ENCODE measurements at places on chromosomes 2 and 18.

GRCh38 chr2:240431271-240431660 is 4.2 kb upstream of the GPC1 start:
- no peak for DNase-seq

GRCh38 chr18:58249712-58250111 is 205.7 kb downstream of the NEDD4L start:
- no peak for DNase-seq

- no peak for DNase-seq
These were observed 6.9 kb upstream of the NEDD4L start for GRCh38 chr18:58037163-58037562.

- no peak for DNase-seq
These were observed 192.9 kb upstream of the SMAD2 start for GRCh38 chr18:48123324-48123723.

DNA sequence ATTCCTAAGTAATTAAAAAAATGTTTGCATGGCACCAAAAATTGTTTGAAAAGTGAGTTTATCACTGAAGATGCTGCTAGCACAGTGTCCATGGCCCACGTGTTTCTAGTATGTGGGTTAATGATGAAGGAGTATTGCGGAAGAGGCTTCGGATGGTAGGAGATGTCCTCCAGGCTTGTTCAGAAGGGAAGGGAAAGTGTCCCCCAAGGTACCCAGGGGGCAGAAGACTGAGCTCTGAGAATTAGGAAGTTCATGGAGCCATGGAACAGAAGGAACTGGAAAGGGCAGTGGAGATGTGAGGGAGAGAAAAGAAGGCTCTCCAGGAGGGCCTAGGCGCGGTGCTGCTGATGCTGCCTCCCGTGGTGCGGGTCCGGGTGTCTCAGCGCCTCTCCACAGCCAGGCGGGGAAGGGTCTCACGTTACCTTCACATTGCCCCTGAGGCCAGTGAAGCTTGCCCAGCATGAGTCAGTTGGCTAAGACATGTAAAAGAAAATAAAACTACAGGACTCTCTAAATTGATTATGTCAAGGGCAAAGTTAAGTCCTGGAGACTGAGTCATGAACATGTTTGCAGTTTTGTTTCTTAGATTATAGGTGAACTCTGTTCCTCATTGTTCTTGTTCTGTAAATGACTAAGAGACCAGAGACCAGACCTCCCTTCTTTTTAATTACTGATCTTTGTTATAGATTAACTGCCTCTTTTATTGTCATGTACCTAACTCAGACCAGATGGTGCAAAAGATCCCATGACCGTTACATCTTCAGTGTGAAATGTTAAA is 89.0 kb downstream of the MTCL1 start:
- DNase-seq = no peak

DNA sequence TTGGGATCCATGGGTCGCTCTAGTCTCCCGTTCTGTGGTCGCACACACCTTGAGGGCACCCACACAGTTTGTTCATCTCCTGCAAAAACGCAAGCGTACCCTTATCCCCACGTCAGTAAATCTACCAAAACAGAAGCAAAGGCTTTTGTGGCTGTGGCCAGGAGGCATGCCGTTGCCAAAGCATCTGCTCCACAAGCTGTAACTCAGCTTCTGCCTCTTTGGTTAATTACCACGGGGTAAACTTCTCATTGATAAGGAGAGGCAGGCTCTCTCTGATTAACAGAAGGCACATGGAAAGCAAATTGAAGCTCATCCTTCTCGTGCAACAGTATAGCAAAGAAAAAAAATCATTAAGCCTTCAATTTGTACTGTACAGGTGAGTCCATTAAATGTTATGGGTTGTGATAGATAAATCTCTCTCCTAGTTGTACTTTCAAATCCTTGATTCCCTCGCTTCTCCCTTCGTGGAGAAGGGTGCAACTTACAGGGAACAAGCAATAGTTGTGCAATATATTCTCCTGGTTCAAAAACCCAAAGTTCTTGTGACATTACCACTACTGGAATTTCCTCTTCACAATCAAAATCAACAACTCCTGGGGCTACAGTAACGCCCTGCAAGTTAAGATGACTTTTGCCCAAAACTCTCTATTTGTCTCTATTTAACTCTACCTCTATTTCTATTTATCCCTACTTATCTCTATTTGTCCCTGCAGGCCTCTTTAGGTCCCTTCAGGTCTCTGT is 10.3 kb downstream of the PECR start:
- no peak for DNase-seq

GRCh38 chr2:128685841-128686496 is 367.3 kb upstream of the HS6ST1 start:
- DNase-seq = no peak

GRCh38 chr18:48791636-48792105 is 159.1 kb downstream of the SMAD7 start:
- no peak for DNase-seq

- DNase-seq = no peak
These were observed 130.9 kb upstream of the PTPRM start for GRCh38 chr18:7436166-7436565.

- DNase-seq = no peak
These were observed 66.9 kb upstream of the CYP26B1 start for GRCh38 chr2:72214429-72215143.

DNA sequence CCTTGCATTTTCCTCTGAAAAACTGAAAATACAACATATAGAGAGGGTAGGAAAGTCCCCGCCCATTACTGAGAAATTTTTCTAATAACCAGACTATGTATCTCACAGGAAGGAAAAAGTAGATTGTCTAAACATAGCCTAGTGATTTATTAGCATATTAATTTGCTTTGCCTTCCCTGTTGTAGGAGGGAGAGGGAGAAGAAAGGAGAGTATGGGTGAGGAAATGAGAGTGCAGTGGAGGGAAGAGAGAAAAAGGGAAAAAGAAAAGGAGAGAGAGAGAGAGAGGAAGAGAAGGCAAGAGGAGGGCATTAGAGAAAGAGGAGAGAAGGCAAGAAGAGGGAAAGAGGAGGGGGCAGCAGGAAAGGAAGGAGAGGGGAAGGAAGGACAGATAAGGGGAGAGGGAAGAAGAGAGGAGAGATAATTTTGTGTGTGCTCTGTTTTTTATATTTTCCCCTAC is 3.6 kb upstream of the KYNU start:
- DNase-seq = no peak

GRCh38 chr2:173972636-173973035 is 7.5 kb upstream of the SP3 start:
- no peak for DNase-seq

DNA sequence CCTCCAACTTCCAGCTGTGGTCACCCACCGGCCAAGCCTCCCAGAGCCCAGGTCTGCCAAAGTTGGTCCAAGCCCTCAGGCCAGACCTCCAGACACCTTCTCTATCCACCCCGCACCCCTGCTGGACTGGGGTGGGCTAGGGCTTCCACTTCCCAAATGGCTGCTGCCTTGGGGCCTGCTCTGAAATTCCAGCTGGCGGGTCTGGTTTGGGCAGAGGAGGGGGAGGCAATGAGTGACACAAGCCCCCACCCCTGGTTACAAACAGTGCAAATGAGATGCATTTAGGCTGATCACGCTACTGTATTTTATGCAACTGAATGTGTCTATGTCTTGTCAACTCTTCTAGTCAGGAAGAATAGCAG is 14.6 kb downstream of the POU3F3 start:
- DNase-seq = no peak

DNA sequence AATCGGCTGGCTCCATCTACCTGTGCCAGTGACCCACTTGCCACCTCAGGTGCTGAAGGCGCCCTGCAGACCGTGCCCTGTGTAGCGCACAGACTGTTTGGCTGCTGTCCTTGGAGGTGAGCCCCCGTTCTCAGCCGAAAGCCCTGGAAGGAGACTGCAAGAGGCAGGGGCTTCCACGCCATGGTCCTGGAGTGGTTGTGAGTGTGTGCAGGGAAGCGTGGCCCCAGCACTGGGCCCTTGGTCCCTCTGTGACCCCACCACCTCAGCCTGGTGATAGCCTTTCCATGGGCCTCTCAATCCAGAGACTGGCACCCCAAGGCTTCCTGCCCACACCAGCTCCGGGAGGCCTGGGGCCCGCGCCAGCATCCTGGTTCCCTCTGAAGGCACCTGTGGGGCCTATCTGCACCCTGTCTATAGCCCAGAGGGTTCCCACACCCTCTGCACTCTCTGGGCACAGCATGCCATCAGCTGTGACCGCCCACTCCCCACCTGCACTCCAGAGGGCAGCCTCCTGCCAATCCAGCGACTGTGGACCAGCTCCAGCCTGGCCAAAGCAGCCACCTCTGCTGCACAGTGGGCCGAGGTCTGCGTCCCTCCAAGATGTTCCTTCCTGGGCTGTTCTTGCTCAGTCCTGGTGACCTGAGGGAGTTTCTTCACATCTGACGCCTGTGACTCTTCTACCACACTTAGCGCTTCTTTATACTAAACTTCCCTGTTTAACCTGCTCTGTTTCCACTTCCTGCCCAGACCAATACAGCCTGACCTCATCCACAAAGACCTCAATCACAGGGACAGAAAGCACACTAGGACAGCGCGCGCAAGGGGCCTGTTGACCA is 109.5 kb downstream of the EIPR1 start:
- DNase-seq = no peak

DNA sequence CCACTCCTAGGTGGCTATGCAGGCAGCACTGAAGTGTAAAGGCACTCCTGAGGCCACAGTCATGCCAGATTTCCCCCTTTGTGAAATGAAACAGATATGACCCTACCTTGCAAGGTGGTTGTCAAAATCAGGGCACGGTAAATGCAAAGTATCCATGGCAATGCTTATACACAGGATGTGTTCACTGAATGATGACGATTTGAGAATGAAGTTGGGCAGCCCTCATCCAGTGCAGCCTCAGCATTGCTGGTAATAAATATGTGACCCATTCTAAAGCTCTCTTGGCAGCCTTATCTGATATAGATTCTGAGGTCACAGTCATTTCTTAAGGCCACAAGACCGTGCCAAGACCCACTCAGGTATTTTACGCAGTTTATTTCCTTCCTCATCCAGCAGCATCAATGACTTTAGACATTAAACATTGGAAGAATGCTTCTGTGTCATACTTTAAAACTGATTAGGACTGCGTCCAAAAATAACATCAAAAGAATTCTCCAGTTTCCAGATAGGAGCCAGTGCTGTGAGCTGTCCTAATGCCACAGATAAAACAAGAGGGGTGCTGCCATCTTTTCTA is 125.5 kb upstream of the SERTAD2 start:
- DNase-seq = no peak

DNA sequence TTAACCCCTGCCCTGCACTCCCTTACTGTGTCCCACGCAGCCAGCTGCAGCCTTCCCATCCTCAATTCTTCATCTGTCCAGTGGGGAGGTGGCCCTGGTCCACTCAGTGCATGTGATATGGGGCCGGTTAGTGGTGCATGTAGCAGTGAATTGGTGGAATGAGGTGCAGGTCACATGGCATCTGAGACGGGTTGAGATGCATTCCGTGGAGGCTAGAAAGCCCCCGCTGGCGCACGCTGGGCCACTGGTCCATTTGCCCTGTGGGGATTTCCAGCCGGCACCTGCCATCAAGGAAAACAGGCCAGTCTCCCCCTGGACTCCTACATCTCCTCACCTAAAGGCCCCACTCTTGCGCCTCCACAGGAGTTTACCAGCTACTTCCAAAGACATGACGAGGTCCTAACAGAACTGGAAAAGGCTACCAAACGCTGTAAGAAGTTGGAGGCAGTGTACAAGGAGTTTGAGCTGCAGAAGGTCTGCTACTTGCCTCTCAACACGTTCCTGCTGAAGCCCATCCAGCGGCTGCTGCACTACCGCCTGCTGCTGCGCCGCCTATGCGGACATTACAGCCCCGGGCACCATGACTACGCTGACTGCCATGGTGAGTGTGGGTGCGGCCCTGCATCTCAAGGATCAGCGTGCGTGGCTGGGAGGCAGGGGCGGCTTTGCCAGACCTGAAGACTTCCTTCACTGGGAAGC is 40.5 kb downstream of the STK25 start:
- DNase-seq = no peak

DNA sequence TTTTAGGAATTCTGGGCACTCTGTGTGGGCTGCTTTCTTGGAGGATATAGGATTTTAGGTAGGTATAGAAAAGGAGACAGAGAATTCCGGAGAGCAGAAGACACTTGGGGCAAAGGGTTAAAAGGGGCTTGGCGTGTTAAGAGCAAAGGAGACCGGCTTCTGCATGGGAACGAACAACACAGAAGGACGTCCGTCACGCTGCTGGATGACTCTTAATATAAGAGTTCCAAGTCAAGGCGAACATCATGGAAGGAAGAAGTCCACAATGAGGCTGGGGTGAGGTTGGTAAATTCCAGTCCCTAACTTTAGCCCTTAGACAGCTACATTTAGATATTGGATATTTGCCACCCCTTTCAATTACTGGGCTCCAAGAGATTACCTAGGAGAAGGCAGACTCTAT is 15.9 kb upstream of the SLC20A1 start:
- no peak for DNase-seq

DNA sequence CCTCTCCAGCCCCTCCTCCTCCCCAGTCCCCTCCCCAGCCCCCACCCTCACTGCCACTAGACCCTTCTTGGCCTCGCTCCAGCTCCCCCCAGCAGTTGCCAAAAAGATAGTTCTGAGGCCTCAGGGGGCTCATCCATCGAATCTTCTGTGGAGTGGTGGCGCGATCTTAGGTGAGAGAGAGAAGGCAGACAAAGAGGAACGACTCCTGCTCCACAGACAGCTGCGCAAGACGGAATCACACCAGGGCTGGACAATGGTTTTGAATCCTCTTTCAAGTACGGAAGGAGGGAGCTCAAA is 68.1 kb downstream of the LAMA3 start:
- DNase-seq = no peak

DNA sequence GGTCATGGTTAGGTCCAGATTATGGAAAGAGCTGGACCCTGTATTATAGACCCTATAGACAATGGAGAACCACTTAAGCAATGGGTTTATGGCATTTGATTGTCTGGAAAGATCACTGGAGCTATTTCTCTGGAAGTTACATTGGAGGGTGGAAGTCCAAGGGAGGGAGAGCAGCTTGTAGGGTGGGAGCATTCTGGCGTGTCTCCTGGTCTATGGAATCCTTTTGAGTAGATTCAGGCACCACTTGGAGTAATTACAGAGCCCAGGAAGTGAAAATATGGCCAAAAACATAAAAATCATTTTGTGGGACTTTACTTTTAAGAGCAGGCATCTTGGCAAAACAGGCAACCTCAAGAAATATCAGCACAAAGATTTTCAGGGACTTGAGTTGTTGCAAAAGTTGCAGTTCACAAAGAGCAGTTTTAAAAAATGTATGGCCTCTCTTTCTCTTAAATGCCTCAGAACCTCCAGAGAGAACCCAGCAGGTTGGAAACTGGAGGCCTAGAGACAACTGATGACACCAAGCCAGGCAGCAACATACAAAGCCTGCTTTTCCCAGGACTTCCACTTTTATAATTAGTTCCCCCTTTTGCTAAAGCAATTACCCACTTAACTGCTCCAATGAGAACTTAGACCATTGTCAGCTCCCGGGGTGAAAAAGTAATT is 331.0 kb downstream of the MYCN start:
- DNase-seq = no peak

DNA sequence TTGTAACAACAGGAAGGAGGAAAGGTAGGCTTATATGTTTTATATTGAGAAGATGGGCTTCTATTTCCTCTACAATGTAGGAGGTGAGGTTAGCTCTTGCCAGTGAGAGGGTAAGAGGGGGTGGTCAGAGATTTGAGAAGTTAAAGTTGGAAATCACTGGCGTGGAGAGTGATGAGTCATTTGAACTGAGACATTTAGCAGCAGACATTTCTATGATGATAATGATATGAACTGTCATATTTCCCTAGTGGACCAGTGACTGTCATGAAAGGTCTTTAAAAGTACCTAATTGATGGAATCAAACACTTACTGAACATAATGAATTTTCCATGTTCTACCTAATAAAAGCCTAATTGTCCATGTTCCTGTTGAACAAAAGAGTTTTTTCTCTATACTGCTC is 126.1 kb downstream of the FAM161A start:
- no peak for DNase-seq
